Brain pericyte (primary cell): ENCODE measurements at places on chromosomes 13 and 19.

DNA sequence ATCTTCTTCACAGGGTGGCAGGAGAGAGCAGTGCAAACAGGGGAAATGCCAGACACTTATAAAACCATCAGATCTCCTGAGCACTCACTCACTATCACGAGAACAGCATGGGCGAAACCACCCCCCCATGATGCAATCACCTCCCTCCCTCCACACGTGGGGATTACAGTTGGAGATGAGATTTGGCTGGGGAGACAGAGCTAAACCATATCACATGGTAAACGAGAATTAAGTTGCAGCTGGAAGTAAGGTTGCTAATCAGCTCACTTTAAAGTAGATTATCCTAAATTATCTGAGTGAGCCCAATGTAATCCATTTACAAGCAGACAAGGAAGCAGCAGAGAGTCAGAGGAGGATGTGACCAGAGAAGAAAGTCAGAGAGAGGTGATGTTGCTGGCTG, 102.2 kb upstream of the IPO5 start:
- DNase-seq = no peak

DNA sequence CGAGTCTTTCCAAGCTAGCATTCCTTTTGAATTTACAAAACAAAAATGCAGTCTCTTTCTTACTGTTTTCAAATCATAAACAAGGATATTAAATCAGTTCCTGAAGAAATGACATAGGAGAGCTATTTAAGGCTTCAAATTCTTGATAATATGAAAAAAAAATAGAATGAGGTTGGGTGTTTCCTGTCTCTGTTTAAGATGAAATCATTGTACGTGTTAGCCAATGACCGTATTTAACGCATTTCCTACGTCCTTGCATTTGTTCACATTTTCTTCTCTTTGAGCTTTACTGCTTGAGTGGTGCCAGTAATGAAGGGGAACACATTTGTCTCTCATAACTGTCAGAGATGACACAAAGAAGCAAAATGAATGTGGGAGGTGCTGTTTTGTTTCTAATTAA, 821.3 kb downstream of the DIAPH3 start:
- DNase-seq = no peak

DNA sequence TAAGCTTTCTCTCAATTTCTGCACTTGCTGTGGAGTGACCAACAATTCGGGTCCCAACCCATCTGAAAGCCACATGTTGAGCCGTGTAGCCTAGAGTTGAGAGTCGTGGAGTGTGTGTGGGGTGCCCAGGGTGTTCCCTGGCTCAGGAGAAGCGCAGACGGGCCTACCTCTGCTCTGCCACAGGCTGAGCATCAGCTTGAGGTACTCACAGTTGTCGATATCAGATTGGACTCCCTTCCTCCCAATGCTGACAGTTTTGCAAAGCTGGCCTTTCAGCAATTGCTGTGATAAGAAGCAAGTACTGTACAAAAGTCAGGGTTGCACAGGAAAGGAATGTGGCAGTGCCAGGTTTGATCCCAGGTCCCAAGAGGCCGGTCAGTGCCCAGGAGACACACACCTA, 133.4 kb upstream of the SPACA7 start:
- no peak for DNase-seq

GRCh38 chr13:112851107-112852038, 117.6 kb upstream of the MCF2L start:
- DNase-seq = no peak

GRCh38 chr13:60583196-60583888, 186.3 kb downstream of the TDRD3 start:
- DNase-seq = no peak

DNA sequence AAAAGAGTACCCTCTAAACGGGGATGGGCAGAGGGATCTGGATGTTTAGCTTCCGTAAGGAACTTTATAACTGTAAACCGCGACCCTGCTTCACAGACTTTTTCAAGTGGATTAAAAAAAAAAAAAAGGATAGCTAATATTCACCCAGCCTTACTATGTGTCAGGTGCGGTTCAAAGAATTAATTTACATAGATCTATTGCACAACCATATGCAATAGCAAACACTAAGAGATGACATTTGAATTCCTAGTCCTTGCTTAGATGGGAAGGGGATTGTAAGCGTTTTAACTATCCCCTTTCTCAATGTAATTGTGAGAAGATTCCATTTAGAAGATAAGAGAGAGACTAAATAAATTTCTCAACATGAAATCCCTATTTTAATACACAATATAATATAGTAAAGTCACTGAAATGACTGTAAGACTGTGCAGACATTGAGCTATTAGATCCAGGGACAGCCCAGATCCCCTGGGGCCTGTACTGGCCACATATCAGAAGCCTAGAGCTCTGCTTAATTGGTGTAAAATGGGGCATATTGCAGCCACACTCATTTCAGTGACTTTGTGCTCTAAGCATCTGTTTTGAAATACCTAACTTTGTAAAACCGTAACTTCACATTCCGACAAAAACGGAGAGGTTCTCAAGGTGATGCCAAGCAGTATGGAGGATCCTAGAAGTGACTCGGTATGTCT, 13.6 kb downstream of the LATS2 start:
- no peak for DNase-seq

- no peak for DNase-seq
These were observed 27.1 kb upstream of the MTUS2 start for GRCh38 chr13:28792992-28793391.

DNA sequence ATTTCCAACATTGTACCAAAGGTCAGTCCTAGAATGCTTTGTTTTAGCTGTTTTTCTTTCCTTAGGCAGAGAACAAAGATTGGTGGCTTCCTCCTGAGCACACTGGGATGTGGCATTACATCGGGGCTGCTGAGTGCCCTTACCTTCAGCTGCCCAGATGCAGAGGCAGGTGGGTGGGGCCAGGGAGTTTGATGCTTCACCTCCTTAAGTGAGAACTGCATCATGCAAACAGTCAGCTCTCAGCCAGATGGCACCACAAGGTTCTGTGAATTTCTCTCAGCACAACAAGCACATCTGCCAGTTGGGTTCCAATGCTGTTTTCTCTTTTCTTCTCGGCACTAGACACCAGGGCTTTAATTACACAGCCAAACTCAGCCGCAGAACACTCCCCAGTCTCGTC, 87.4 kb upstream of the UBL3 start:
- no peak for DNase-seq

GRCh38 chr19:52170304-52170703, 1.1 kb downstream of the ZNF836 start:
- no peak for DNase-seq

DNA sequence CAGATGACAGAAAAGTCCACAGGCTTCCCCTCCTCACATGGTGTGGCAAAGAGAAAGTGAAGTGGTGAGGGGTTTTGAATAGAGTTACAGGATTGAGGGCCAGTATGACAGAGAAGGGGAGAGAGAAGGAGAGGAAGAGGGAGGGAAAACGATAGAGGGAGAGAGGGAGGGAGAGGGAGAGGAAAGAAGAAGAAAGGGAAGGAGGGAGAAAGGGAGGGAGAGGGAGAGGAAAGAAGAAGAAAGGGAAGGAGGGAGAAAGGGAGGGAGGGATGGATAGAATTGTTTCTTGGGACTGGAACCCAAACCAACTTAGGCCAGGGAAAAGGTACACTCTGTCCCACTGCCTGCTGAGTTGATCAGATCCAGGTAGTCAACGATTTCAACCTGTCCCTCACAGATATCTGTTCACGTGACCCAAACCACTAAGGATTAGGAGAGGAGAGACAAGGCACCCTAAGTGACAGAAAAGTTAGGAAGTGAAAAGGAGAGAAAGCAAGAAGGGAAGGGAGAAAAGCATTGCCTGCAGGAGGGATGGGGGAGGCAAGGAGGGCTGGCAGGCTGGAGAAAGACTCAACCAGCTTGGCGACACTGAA, 8.1 kb upstream of the IGFL3 start:
- no peak for DNase-seq

DNA sequence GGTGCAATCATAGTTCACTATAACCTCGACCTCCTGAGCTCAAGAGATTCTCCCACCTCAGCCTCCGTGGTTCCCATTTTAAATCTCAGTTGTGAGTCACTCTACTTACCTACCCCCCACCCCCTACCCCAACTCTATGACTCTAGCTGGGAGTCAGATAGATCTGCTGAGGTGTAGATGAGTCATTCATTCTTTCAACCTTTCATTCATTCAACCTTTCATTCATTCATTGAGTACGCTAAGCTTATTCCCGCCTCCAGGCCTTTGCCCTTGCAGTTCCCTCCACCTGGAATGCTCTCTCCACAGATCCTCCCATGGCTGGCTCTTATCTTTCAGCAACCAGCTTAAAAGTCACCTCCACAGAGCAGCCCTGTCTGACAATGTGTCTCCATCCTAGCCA, 1.1 kb upstream of the MAST1 start:
- DNase-seq = no peak

- no peak for DNase-seq
These were observed 18.1 kb downstream of the CLEC4M start for GRCh38 chr19:7781157-7781556.

DNA sequence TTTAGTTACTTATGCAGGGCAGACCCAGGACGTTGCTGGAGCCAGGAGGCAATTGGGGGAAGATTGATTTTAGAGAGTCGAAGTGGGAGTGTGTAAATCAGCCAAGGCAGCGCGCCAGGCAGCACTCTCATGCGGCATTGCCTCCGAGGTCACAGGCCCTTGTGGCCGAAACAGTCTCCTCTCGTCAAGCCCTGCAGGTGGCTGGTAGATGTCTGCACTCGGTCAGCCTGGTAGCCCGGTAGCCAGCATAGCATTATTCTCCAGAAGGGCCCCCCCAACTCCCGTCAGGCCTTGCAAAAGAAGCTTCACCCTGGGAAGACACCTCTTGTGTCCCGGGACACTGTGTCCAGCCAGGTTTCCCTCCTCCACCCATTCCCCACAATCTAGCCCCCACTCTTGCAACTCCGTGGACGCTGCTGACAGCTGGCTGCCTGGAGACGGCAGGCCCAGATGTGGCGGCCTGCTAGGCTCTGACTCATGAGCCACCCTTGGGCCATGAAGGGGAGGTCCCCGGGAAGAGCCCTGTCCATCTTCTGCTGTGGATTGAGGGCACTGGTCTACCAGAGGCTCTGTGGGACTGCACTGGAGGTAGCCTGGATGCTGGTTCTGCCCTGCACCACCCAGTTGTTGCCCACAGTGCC, 2.6 kb upstream of the PEPD start:
- DNase-seq = no peak

DNA sequence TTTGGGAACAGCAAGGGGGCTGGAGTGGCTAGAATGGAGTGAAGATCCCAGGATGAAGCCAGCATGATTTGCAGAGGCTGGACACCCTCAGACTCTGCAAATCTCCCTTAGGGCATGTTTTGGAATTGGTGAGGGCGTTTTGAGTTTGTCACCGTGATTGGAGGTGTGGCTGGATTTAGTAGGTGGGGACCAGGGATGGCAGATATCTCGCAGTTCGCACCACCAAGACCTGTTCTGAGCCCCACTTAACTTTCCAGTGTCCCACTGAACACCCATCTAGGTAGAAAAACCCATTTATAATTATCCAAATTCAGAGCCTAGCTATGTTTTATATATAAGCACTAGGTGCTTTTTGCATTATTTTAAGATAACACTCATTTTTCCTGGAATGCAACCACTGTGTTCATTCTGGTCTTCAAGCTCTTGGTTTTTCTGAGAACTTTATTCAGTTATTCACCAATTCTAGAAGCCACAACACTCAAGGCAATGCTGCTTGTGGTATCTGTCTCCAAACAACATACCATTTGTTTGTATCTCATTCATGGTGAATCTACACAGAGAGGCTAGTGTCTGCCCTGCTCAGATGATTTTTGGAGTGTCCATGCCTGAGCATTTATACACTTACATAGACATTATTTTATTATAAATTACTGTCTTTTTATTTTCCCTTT, 3.0 kb upstream of the NANOS2 start:
- DNase-seq = no peak

GRCh38 chr19:15294561-15294990, 37.8 kb downstream of the BRD4 start:
- no peak for DNase-seq

DNA sequence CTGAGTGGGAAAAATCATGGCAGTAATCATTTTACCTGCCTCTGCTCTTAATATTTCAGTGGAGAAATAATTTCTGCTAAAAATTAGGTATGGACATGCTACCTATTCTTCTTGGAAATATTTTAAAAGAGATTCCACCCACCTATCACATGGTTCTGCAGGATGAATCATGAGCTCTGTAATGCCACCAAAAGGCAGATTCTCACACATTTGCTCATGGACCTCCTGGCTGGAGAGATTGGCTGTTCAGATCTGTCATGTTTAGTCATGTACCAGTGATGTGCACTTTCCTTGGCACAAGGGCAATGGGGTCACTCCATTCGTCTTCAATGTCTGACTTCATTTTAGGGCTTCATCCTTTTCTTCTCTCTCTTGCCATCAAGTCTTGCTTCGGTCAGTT, 101.8 kb upstream of the MBNL2 start:
- DNase-seq = no peak

- no peak for DNase-seq
These were observed 22.1 kb downstream of the STARD13 start for GRCh38 chr13:33263484-33263883.

DNA sequence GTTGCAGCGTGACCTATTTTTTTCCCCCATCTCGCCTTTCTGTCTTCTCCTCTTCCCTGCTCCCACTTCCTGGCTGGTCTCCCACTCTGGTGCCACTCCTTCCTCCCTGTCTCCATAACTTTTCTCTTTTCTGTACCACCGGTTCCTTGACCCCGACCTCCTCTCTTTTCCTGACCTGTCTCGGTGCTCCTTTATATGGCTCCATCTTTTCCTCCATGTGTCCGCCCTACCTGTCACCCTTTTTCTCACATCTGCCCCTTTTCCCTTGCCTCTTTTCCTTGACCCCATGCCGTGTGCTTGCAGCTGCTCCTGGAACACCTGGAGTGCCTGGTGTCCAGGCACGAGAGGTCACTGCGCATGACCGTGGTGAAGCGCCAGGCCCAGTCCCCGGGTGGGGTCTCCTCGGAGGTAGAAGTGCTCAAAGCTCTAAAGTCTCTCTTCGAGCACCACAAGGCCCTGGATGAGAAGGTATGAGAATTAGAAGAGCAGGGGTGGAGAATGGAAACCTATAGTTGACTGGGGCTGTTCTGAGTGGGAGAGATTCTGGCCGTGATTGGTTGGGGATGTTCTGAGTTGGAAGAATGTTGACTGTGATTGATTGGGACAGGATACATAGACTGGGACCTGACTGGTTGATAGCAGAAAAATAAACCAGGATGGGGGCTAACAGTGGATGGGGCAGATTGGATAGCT, 9.3 kb downstream of the PPFIA3 start:
- no peak for DNase-seq

- no peak for DNase-seq
These were observed 103.9 kb upstream of the UBL3 start for GRCh38 chr13:29954082-29955028.
